ENCODE measurements at places on chromosomes 13 and 19. TPM values are rescaled to one million over a fixed set of nuclear protein-coding genes. Genes with fewer than 3 reads are reported as not detected.

NFKBIB gene
- total RNA-seq: 111 TPM

C19orf44 gene
- 2.8 TPM for total RNA-seq

MYO1F gene
- 0.33 TPM for total RNA-seq

ZNF492 gene
- not detected for total RNA-seq

ADGRE1 gene
- 5.4 TPM for total RNA-seq
